ENCODE measurements at places on chromosomes 5 and 9.

- no peak for DNase-seq
Observed at GRCh38 chr5:61504143-61504770, 172.2 kb downstream of the ZSWIM6 start.

DNA sequence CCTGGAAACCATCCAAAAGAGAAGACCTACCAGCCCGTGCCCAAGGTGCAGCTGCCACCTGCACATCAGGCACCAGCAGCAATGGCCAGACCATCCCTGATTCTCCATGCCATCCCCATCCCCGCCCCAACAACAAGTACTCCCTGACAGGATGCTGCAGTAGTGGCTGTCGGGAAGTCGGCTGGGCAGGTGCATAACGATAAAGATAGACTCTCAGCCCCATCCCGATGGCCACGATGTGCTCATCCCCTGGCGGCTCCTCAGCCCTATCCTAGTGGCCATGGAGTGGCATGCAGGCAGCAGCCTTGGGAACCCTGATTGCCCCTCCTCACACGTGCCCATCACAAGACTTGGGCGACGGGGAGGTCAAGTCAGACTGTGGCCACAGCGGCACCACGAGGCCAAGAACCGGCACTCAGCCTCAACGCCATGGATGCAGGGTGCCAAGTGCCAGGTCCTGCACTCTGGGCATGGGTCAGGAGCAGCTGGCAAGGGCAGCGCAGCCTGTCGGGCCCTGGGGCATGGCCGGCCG lies 368.8 kb upstream of the SPATA31A5 start:
- no peak for DNase-seq

GRCh38 chr9:4706971-4707622 lies 27.7 kb downstream of the CDC37L1 start:
- DNase-seq, result no peak

DNA sequence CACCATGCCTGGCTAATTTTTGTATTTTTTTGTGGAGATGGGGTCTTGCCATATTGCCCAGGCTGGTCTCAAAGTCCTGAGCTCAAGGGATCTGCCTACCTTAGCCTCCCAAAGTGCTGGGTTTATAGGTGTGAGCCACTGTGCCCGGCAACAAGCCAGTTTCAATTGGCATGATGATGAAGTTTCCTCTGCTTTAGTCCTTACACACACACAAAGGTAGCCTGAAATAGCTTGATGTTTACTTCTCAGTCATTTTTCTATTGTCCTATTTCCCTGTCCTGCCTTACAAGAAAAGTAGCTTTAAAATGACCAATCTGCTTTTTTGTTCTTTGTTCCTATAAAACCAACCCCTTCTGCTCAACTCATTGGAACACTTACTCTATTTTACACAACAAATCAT lies 33.6 kb downstream of the PDE6A start:
- no peak for DNase-seq

- DNase-seq, result no peak
Observed at GRCh38 chr5:74619308-74619707, 21.2 kb downstream of the ENC1 start.

DNA sequence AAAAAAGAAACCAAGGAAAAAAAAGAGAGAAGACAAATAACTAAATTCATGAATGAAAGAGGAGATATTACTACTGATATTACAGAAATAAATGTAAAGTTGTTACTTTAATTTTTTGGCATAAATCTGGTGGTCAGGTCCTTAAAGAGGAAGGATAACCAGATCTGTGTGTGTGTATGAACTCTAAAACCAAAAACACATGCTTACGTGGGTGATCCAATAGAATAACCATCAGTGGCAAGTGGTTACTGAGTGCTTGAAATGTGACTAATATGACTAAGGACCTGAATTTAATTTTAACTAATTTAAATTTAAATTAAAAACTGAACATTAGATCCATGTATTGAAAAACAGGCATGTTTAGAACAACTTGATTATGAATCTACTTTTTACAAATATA lies 10.3 kb downstream of the SLC28A3 start:
- DNase-seq, result no peak

DNA sequence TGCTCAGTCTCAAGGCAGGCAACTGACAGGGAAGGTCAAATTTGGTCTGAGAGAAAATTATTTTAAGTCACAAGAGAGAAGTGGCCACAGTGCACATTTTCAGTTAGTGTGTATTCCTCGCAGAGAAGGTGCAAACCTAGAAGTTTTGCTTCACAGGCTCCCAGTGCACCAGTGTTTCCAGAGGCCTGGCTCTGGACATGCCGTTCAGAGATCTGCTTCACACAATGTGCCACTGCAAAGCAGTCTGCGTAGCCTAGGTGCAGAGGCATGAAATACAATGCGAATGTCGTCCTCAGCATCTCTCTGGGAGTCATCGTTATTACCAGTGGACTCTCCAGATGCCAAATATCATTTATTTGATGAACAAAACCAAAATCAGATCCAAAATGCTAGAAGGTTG lies 147.8 kb downstream of the MAPKAP1 start:
- no peak for DNase-seq

GRCh38 chr5:124735169-124735858 lies 11.1 kb downstream of the ZNF608 start:
- DNase-seq, result peak; percentile 99

Measured in SK-N-MC (cell line).